ENCODE measurements at places on chromosomes 6 and 20. TPM values are rescaled to one million over a fixed set of nuclear protein-coding genes. Genes with fewer than 3 reads are reported as not detected.

GRCh38 chr6:72132427-72132826 lies 246.1 kb downstream of the RIMS1 start:
- H3K27me3 ChIP-seq = no peaks in the 10 kb centered on the region
- no peaks in the 10 kb centered on the region for H3K36me3 ChIP-seq
- no peak overlapping the region for H3K4me3 ChIP-seq

DNA sequence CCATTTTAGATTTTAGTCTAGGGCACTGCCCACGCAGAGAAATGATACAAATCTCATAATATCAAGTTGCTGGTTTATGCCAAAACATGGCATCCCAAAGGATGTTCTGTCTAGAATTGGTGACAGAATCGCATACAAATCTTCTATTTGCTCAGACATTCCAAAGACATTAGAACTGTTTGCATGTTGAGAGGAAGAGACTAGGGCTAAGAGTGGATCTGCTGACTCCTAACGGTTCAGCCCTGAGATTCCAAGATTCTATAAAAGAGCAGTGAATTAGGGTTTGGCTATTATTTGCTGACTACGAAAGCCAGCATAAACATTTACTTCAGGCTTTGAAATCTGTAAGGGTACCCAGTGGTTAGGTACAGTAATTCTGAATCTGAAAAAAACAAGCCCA lies 3.6 kb downstream of the EPB41L2 start:
- no peak overlapping the region for H3K27ac ChIP-seq
- DNase-seq = no peak
- H3K27me3 ChIP-seq = no peaks in the 10 kb centered on the region

- no peak overlapping the region for H3K27ac ChIP-seq
- peaks cover 19% of the 10 kb centered on the region for H3K4me1 ChIP-seq
- H3K36me3 ChIP-seq = peaks cover 2% of the 10 kb centered on the region
- H3K27me3 ChIP-seq = no peaks in the 10 kb centered on the region
- H3K4me3 ChIP-seq = no peak overlapping the region
Observed at GRCh38 chr6:10556589-10556988, 35.4 kb downstream of the GCNT2 start.

DNA sequence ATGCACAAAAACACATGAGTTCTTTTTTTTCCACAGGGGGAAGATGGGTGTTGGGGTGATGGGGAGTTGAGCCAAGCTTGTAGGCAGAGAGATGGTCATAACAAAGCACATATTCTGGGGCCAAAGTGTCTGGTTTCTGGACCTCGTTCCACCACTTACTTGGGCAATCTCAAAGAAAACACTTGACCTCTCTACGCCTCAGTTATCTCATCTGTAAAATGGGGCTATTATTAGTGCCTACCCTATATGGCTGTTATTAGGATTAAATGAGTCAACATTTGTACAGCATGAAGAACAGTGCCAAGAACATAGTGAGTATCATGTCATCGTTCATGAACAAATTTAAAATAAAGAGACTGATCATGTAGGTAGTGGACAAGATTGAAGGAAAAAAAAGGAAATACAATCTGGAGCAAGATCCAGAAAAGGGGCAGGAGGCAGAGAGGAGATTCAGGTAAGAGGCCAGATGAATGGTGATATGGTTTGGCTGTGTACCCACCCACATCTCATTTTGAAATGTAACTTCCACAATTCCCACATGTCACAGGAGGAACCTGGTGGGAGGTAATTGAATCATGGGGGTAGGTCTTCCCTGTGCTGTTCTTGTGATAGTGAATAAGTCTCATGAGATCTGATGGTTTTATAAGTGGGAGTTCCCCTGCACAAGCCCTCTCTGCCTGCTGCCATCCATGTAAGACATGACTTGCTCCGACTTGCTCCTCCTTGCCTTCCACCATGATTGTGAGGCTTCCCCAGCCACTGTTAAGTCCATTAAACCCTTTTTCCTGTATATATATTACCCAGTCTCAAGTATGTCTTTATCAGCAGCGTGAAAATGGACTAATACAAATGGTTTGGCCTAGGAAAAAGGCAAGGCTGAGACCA lies 14.2 kb downstream of the EEF1E1 start:
- no peaks in the 10 kb centered on the region for H3K36me3 ChIP-seq
- peak overlapping the region; percentile 61 for H3K27ac ChIP-seq
- H3K4me1 ChIP-seq = peaks cover 5% of the 10 kb centered on the region

DNA sequence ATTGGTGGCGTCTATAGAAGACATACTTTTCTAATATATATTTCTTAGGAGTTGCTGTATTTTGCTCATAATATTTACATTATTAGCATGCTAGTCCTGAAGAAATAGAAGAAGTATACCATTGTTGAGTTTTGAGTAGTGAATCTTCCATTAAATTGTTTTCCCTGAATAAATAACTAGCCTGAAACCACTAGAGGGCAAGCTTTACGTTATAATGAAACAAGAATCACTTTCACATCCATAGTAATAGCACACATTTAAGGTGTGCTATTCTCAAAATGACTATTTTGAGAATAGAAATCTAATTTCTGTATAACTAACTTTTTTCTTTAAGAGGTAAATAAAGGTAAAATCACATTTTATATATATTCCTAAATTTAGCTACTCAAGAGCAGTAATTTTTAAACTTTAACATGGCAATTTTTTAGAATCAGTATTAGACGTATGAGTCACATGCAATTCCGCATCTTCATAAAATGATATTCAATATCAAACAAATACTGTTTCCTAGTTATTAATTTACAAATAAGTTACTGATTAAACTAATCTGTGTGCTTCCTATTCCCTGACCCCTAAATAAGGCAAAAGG lies 213.2 kb upstream of the MANEA start:
- DNase-seq = no peak
- H3K27ac ChIP-seq = no peak overlapping the region
- H3K36me3 ChIP-seq = no peaks in the 10 kb centered on the region
- H3K4me1 ChIP-seq = no peaks in the 10 kb centered on the region
- no peak overlapping the region for H3K4me3 ChIP-seq
- no peaks in the 10 kb centered on the region for H3K27me3 ChIP-seq

DNA sequence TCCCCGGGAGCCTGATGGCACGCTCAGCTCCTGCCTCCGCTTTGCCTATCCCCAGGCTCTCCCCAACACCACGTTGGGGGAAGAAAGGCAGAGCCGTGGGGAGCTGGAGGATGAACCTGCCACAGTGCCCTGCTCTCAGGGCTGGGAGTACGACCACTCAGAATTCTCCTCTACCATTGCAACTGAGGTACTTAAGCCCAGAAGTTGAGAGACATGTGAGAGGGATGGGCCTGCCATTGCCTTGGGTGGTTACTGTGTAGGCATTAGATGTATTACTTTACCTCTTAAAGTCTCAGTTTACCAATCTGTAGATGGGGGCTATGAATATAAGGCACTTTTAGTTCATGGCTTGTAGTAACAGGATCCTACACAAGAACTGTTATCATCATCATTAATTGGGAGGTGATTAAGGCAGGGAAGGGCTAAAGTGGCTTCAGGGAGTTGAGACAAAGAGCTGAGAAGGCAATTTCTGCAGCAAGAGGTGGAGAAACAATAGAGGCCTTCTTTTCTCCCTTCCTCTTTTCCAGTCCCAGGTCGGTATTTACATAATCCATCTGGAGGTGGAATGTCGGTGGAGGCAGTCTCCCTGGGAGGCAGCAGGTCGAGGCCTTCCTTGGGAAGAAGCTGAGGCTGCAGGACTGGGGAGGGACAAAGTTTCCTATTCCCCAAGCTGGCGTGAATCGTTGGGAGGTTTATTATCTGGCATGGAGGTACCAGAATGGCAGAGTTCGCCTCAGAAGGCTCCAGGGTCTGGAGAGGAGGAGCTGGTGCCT lies 691 bp downstream of the SLC22A7 start:
- no peaks in the 10 kb centered on the region for H3K4me1 ChIP-seq
- no peak for DNase-seq
- no peak overlapping the region for H3K27ac ChIP-seq
- H3K4me3 ChIP-seq = no peak overlapping the region
- H3K36me3 ChIP-seq = no peaks in the 10 kb centered on the region
- no peaks in the 10 kb centered on the region for H3K27me3 ChIP-seq

DNA sequence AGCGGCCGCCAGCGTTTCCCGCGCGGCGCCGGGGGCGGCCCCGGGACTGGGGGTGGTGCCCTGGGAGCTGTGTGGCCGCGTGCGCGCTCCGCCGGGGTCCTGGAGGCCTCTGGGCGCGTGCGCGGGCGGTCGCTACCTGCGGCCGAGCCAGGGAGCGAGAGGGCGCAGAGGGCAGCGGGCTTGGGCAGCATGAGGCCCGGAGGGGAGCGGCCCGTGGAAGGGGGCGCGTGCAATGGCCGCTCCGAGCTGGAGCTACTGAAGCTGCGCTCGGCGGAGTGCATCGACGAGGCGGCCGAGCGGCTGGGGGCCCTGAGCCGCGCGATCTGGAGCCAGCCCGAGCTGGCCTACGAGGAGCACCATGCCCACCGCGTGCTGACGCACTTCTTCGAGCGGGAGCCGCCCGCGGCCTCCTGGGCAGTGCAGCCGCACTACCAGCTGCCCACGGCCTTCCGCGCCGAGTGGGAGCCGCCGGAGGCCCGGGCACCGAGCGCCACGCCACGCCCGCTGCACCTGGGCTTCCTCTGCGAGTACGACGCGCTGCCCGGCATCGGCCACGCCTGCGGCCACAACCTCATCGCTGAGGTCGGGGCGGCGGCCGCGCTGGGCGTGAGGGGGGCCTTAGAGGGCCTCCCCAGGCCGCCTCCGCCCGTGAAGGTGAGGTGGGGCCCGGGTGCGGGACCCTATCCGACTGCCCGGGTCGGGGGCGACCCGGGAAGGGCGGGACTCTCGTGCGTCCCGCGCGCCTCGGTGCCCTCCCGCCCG lies at the start of gene PM20D2:
PM20D2 (plus strand) TSS at position 100 of the 762 bp plus-strand sequence; CDS start at position 190, 90 bp downstream.
- no peaks in the 10 kb centered on the region for H3K4me1 ChIP-seq
- no peaks in the 10 kb centered on the region for H3K27me3 ChIP-seq
- H3K4me3 ChIP-seq = peak within 1 kb of the TSS; percentile 69
- peak; percentile 77 for DNase-seq

- no peak overlapping the region for H3K27ac ChIP-seq
- no peaks in the 10 kb centered on the region for H3K36me3 ChIP-seq
- no peak for DNase-seq
- no peaks in the 10 kb centered on the region for H3K4me1 ChIP-seq
- peak overlapping the region; percentile 64 for H3K4me3 ChIP-seq
- H3K27me3 ChIP-seq = no peaks in the 10 kb centered on the region
Observed at GRCh38 chr6:28648035-28648877, 122.6 kb downstream of the GPX5 start.

DNA sequence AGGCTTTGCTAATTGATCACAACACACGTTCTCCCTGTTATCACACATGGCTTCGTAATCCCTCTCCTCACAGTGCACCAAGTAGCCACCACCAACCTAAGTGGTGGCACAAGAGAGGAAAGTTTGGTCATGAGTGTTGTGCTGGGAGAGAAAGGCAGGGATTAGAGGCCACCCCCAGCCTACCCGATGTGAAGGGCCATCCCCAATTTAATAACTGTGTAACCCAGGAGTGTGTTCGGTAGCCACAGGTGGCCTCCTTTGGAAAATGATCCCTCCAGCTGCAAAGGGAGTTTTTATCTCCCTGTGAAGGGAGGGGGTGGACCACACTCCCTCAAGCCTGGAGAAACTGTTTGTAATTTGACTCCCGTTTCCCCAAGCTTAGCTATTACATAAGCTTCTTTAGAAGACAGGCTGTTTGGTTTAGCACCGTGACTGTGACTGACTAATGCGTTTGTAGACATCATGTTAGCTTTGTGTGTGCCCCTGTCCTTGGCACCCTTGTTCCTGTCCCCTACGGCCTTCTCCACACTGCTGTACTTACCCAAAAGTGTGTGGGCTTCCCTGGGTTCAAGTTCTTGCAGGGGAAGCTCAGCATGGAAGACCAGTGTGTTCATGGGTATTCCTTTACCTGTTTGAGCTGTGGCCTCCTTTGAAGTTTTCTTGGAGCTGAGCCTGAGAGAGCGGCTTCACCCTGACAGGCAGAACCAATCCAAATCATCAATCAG lies 20.6 kb downstream of the PPP1R16B start:
- no peaks in the 10 kb centered on the region for H3K27me3 ChIP-seq
- no peak for DNase-seq
- no peaks in the 10 kb centered on the region for H3K4me1 ChIP-seq
- no peak overlapping the region for H3K27ac ChIP-seq
- no peak overlapping the region for H3K4me3 ChIP-seq

GRCh38 chr6:113954653-113955052 lies 16.3 kb downstream of the HDAC2 start:
- H3K4me3 ChIP-seq = no peak overlapping the region
- no peak for DNase-seq
- H3K4me1 ChIP-seq = no peaks in the 10 kb centered on the region
- H3K27me3 ChIP-seq = no peaks in the 10 kb centered on the region
- no peak overlapping the region for H3K27ac ChIP-seq

- no peaks in the 10 kb centered on the region for H3K36me3 ChIP-seq
- H3K4me1 ChIP-seq = no peaks in the 10 kb centered on the region
- no peak overlapping the region for H3K4me3 ChIP-seq
- H3K27ac ChIP-seq = no peak overlapping the region
Observed at GRCh38 chr6:50655848-50656453, 57.4 kb upstream of the TFAP2D start.

- H3K36me3 ChIP-seq = no peaks in the 10 kb centered on the region
- H3K27me3 ChIP-seq = no peaks in the 10 kb centered on the region
- H3K4me1 ChIP-seq = no peaks in the 10 kb centered on the region
- H3K4me3 ChIP-seq = no peak overlapping the region
- DNase-seq = no peak
Observed at GRCh38 chr6:11989386-11989785, 22.7 kb upstream of the HIVEP1 start.

DNA sequence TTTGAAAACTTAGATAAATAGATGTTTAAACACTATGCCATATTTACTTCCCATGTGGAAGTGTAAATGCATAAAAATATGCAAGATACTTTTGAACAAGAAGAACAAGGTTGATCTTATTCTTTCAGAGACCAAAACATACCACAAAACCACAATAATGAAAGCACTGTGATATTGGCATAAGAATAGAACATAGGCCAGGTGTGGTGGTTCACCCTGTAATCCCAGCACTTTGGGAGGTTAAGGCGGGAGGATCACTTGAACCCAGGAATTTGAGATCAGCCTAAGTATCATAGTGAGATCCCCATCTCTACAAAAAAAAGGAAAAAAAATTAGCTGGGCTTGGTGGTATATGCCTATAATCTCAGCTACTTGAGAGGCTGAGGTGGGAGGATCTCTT lies 66.5 kb downstream of the KCNS1 start:
- H3K27me3 ChIP-seq = no peaks in the 10 kb centered on the region
- no peaks in the 10 kb centered on the region for H3K4me1 ChIP-seq
- H3K4me3 ChIP-seq = no peak overlapping the region
- DNase-seq = no peak
- no peak overlapping the region for H3K27ac ChIP-seq
- H3K36me3 ChIP-seq = no peaks in the 10 kb centered on the region

- H3K4me3 ChIP-seq = no peak overlapping the region
- H3K27me3 ChIP-seq = no peaks in the 10 kb centered on the region
- no peaks in the 10 kb centered on the region for H3K36me3 ChIP-seq
- H3K4me1 ChIP-seq = no peaks in the 10 kb centered on the region
- H3K27ac ChIP-seq = no peak overlapping the region
Observed at GRCh38 chr6:31920811-31921210, 6.7 kb upstream of the C2 start.

The CSNK2B gene
- 106 TPM for total RNA-seq

The C20orf204 gene
- total RNA-seq = 2.8 TPM

The DEFB128 gene
- not detected for total RNA-seq

The RAB44 gene
- 0.29 TPM for total RNA-seq

The NR2E1 gene
- total RNA-seq = not detected

The SNX21 gene
- 57.7 TPM for total RNA-seq

The NKX2-2 gene
- not detected for total RNA-seq

All from aorta (tissue), 5 donors.